ENCODE measurements at places on chromosomes 3 and 15.

- no peak for DNase-seq
Measured at GRCh38 chr3:196650740-196651311, 11.3 kb downstream of the NRROS start.

GRCh38 chr15:25176991-25177954 is 222.5 kb downstream of the SNRPN start:
- DNase-seq = no peak

DNA sequence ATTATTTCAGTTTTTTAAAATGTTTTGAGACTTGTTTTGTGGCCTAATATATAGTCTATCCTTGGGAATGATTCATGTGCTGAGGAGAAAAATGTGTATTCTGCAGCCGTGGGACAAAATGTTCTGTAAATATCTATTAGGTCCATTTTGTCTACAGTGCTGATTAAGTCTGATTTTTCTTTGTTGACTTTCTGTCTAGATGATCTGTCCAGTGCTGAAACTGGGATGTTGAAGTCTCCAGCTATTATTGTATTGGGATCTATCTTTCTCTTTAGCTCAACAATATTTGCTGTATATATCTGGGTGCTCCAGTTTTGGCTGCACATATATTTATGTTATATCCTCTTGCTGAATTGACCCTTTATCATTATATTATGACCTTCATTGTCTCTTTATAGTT is 85.2 kb downstream of the UBE2E2 start:
- DNase-seq = no peak

- no peak for DNase-seq
Measured at GRCh38 chr3:1828519-1828918, 270.1 kb upstream of the CNTN4 start.

GRCh38 chr3:89311581-89311980 is 204.2 kb downstream of the EPHA3 start:
- no peak for DNase-seq

DNA sequence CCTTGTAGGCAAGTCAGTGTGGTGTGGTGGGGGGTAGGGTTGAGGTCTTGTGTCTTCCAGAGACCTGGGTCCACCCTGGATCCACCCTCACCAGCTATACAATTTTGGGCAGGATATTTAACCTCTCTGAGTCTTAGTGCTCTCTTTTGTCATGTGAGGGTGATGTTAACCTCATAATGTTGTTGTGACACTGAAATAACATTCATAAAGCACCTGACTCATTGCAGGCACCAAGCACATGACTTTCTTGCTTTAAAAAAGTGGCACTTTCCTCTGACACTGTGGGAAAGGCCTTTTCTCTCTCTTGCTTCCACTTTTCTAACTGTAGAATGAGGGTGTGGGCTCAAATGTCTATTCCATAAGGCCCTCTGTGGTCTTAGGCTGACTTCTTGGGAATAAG is 75.5 kb downstream of the SCN10A start:
- no peak for DNase-seq

GRCh38 chr3:150022381-150023238 is 51.9 kb upstream of the PFN2 start:
- DNase-seq = no peak

GRCh38 chr15:68709876-68710275 is 110.8 kb downstream of the ANP32A start:
- DNase-seq = no peak

GRCh38 chr3:126752303-126753190 is 48.5 kb downstream of the CHCHD6 start:
- peak; percentile 19 for DNase-seq

DNA sequence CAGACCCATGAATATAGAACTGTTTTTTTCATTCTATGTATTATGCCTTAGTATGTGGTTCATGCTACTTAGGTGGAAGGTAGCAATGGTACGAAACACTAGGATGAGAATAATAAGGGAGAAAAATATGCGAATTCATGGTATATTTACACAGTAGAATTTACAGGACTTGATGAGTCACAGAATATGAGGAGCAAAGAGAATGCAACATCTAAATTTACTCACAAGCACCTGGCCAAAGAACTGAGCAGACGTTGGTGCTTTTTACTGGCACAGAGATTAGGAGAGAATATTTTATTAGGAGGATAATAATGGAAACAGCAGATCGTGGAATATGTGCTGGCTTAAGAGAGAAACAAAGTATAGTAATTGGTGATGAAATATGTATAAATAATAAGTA is 785.4 kb upstream of the ROBO1 start:
- DNase-seq = no peak

DNA sequence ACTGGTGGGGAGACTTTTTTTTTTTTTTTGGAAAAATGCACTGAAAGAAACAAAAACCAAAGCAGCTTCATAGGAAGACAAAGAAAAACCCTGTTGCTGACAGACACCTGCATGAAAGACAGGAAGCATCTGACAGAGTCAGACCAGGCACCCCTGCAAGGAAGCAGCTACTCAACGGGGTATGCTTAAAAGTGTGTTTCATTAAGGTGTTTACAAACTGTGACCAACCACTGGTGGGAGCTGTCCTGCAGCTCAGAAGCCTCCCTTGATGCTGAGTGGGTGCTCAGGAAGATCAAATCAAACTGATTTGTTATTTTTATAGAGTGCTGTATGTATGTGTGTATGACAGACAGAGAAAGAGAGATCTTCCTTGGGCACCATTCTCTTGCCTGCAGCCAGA is 34.7 kb upstream of the AGBL1 start:
- no peak for DNase-seq

All from stimulated activated CD8-positive, alpha-beta memory T cell treated with anti-CD3 and anti-CD28 coated beads, Interleukin-12 subunit alpha, Interleukin-12 subunit beta, amount 100 ng/mL, for 4 hours (primary cell).